ENCODE measurements at places on chromosomes 3 and 15.
A peak's percentile ranks its signal among the peaks of the same experiment; 100 is the strongest.

DNA sequence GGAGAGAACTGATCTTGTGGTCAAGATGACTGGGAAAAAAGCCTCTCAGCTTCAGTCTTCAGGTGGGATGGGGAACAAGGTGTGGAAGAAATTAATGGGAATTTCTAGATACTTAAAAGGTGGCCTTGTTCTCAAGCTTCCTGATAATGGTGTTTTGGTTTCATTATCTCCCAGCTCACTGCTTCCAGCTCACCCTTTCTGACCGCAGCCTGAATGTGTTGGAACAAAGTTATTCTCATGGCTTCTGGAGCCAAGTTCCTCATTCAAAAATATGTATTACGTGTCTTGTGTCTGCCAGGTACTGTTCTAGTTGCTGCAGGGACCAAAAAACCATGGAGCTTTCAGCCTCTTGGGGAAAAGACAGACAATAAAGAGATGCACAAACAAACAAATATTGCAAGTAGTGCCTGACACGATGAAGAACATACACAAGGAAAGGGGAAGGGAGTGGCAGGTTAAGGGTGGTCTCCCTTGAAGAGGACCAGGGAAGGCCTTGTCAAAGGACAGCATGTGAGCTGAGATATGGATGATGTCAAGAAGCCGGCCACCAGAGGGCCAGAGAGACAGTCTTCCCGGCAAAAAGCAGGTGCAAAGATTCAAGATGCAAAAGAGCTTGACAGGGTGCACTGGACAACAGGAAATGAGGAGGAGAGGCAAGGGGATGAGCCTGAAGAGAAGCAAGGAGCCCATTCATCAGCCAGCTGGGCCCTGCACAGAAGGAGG is 35.5 kb downstream of the ARRDC4 start:
- DNase-seq: peak; percentile 20

- DNase-seq: peak; percentile 77
These were observed 10.1 kb downstream of the SCN10A start for GRCh38 chr3:38805765-38806386.

GRCh38 chr3:31354373-31354772 is 178.4 kb upstream of the STT3B start:
- no peak for DNase-seq

DNA sequence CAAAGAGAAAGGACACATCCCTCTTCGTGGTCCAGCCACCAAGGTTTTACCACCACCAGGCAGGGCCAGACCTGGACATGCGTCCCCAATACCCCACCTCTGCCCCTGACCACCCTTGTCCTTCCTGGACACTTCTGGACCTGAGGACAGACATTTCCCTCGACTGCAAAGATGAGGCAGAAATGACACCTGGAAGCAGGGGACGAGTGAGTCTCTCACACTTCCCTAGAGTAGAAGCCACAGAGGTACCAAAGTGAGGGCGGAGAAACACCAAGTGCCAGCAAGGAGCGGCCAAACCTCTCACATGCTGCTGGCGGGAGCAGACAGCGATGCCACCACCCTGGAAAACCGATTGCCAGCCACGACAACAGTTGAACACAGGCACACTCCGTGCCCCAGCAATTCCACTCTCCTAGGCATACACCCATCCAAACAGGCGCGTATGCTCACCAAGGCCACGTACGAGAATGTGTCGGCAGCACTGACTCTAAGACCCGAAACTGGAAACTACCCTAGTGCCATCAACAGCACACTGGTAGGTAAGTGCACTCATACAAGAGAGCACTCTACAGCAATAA is 207.0 kb upstream of the NSMCE3 start:
- DNase-seq: no peak

DNA sequence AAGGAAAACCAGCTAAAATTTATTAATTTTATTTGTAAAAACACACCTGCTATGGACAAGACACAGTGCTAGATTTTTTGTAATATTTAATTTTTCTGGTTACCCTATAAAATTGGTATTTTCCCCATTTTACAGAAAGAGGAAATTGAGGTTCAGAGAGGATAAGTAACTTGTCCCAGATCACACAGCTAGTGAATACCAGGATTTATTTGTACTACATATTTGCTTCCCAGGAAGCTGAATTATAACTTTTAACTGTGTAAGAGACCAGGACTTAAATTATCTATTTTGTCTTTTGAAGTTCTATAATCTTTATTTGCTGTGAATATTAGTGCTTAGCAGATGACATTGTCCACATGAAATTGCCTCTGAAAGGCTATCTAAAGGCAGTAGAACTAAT is 49.7 kb downstream of the MAP2K5 start:
- DNase-seq: no peak

DNA sequence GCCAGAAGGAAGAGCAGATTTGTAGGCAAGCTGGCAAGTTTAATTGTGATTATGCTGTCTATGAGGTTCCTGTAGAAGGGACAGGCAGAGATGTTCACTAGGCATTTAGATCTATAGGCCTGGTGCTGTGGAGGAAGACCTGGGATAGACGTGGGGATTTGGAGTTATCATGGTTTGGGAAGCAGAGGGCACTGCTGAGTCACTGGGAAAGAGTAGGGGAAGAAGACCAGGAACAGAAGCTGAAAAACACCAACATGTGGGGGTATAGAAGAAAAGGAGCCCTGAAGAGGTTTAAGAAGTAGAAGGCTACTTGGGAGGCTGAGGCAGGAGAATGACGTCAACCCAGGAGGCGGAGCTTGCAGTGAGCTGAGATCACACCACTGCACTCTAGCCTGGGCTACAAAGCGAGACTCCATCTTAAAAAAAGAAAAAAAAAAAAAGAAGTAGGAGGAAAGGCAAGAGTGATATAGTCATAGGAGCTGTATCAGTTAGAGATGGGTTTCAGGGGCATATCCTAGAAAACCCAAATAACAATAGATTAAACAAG is 19.3 kb downstream of the GRK7 start:
- DNase-seq: no peak

- DNase-seq: no peak
These were observed 145.1 kb downstream of the MAGI1 start for GRCh38 chr3:65893631-65894030.

DNA sequence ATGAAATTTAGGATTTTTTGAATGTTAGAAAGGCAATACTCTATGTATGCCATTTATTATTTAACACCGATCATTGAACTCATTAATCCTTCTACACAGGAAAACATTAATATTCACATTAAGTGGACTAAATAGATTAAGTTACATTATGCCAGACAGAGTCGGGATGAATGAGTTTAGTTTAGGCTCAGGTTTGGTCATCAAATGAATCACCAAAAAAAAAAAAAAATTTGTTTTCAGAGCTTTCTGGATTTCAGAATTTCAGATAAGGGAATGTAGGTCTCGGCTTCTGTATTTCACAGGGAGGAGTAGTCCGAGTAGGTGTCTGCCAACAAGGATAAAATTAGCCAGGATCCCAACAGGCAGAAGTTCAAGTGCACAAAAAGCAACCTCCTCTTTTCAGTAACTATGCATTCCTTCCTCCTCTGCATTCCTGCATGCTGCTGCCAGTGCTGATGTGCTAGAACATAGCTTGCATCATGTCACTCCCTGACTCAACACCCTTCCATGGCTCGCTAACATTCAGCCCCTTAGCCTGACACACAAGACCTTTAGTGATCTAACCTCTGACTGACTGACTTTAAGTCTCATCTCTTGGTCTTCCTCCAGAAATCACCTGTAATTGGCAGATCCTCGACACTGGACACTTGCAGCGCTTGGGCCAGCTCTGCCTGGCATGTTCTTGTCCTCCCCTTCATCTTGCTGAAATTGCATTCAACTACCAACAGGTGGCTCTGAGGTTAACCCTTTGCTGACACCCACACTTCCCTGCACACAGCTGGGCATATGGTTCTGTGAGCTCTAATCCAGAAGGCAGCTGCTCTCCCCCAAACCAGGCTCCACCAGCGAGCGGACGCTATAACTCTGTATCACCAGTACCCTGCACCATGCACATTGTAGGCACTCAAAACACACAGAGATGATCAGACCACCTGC is 145.4 kb upstream of the PROK2 start:
- DNase-seq: peak; percentile 58

- DNase-seq: no peak
These were observed 11.5 kb downstream of the HGD start for GRCh38 chr3:120670576-120670975.

- no peak for DNase-seq
These were observed 146.4 kb downstream of the ISL2 start for GRCh38 chr15:76483018-76483417.

DNA sequence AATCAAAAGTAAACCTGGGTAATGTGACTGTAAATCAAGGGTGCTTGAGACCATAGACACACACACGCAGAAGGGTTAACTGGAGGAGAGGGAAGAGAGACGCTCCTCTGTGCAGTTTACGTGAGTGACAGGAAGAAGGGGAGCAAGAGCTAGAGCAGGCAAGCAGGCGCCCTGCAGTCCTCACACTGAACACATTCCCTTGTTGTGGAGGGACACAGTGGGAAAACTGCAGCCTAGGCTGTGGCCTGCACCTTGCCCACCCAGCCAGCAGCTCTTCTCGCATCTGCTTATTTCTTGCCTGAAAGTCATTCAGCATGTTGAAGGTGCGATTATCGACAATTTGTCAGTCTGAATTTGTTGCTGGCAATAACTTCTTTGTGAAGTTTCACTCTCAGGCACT is 24.2 kb downstream of the SOX2 start:
- DNase-seq: no peak

GRCh38 chr3:9783954-9784353 is 8.3 kb downstream of the TADA3 start:
- no peak for DNase-seq

- DNase-seq: no peak
These were observed 138.5 kb upstream of the STRIT1 start for GRCh38 chr3:155431856-155432570.

GRCh38 chr3:25235466-25235865 is 192.6 kb upstream of the RARB start:
- peak; percentile 50 for DNase-seq

DNA sequence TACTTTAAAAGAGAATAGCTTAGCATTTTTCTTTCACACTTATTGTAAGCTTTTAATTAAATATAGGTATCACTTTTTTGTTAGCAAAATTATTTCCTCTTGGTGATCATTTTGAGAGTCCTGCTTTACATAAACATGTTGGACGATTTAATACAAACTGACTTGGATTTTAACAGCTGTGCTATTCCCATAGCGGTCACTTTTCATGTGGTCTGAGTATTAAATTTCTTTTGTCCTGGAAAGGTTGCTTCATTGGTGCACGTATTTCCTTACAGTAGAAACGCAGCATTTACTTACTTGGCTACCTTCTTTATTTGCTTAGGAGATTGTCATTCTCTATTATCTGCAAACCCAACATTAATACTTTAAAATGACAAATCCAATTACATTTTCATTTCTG is 109.4 kb downstream of the ATG7 start:
- DNase-seq: no peak

DNA sequence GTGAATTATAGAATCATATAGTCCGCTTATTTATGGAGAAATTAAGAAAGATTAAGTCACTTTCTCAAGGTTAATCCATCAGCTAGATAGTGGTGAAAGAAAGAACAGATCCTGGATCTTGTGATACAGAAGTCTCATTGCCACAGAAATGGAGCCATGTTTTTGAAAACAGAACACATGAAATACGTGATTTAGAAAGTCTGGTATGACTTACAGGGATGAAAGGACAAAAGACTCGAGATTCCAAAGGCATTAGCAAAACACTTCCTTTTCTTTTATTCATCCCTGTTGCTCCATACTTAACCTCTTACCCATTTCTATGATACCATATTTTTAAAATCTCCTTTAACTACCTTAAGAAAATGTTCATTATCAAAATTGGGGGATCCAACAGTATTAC is 40.0 kb upstream of the TEX9 start:
- peak; percentile 44 for DNase-seq

DNA sequence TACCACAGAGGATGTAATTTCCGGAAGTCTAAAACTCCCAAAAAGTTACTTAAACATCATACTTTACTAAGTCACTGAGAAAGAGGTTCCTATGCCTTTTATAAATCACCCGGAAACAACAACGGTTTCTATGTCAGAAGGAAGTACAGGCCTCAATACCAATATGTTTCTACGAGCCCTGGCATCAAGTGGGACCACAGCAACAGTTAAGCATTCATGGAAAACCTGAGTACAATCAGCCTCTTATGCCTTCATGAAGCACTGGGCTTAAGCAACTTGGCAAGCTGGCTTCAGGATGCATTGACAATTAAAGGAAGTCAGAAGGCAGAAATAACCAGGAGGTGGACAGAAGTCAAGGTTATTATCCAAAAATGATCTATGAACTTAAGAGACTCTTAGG is 19.1 kb upstream of the B3GNT5 start:
- DNase-seq: no peak

- no peak for DNase-seq
These were observed 55.5 kb downstream of the BSN start for GRCh38 chr3:49609815-49610214.

GRCh38 chr3:17176757-17177156 is 292.0 kb downstream of the PLCL2 start:
- peak; percentile 27 for DNase-seq

DNA sequence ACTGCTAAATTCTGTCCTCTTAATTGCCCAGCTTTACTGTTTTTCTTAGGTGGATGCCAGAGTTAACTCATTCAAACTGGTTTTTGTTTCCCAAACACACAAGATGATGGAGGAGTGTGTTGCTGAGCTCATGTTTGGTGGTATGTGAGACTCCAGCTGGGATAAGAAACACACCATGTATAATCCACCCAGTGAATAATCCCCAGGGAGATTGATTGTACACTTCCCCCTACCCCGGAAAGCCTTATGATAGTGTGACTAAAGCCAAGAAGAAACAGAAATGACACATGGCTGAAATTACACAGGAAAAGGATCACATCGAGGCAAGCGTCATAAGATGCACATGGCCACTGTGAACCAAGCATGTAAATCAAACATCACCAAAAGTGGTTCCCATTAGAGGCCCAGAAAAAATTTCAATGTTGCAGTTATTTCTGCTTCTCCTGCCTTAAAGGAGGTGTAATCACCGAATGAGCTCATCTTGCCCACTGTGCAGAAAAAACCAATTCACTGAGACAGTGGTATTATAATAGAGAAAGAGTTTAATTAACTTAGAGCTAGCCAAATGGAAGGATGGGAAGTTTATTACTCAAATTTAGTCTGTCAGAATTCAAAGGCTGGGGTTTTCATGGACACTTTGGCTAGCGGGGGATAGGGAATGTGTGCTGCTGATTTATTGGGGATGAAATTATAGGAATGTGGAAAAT is 56.7 kb upstream of the MAGI1 start:
- peak; percentile 91 for DNase-seq

DNA sequence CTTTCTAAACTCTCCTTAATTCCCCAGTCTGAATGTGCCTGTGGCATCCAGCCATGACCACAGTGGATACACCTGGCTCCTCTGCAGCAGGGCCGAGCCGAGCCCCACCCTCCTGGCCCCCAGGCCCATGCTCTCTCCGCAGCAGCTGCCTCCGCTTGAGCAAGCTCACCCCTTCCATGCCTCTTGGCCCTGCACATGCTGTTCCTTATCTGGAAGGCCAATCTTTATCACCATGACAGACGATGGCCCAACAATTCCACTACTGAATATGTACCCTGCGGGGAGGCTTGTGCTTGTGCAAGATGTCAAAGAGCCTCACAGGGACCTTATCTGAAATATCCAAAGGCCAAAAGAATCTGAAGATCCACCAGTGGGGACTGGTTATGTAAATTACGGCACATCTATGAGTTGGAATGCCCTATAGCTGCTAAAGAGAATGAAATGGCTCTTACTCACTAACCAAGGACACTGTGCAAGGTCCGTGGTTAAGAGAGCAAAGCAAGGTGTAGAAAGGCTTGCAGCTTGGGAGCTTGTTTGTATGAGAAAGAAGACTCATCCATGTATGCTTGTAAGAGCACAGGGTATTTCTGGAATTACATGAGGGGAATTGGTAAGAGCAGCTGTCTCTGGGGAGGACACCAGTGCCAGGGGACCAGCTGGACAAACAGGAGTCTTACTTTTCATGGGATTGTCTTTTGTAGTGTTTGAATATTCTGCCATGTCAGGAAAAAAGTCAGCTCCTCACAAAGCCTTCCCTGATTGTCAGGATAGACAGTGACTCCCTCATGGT is 55.2 kb downstream of the WNT7A start:
- DNase-seq: no peak

Measured in fibroblast of skin of back (primary cell).